CD8-positive, alpha-beta T cell (primary cell): ENCODE measurements at places on chromosomes 5 and 9.

GRCh38 chr9:92608909-92609445, 61.0 kb downstream of the IPPK start:
- no peak for DNase-seq

DNA sequence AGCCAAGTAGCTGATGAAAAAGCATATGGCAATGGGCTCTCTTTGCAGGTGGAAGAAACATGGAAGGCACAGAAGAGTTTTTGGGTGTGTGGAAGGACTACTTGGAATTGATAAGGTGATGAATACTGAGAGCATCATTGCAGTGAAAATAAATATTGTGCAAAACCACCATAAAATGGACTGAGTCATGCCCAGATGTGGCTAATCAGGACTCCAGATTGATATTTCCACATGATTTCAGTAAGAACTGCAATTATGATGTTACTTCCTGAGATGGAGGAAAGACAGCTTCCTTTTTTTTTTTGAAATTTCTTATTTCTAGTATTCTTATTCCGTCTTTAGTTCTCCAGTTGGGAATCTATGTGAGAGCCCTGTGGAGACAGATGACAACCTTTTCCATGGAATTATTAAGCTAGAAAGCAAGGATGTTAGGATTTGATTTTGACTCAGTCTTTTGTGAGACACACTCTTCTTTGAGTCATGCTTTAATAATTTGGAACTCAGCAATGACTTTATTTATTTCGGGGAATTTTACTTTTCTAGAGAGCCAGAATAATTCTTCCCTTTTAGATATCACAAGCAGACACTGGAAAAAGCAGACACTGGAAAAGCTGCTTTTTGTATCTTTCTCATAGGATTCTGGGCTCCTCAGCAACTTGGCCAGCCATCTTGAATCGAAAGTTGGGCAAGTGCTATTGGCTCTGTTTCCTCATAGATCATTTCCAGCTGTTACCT, 94.2 kb upstream of the VCAN start:
- no peak for DNase-seq

- DNase-seq, result peak; percentile 72
These were observed 16.9 kb downstream of the RAD1 start for GRCh38 chr5:34898258-34898895.

DNA sequence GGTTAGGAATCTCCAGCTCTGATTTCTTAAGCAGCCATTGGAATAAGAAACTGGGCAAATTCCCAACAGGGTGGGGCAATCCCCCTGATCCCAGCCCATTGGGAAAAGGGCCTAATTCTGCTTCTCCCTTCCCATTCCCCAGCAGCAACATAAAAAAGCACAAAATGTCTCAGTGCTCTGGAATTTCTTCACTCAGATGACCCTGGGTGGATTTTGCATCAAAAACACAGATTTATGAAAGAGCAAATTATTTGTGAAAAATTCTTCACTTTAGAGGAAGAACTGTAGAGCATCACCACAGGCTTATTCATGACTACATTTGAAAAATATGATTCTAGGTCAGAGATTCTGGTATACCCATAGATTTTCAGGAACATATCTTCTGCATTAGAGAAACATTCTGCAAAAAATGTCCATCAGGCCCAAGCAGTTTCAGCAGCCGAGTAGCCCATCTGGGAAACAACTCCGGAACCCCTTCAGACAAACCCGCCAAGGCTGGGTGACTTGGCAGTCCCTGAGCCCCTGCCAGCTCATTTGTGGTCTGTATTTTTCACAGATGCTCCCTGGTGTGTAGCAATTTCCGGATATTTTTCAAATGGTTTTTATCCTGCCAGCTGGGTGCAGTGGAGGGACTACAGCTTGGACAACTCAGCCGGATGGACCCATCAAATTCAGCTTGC, 102.1 kb upstream of the RANBP3L start:
- DNase-seq, result no peak

DNA sequence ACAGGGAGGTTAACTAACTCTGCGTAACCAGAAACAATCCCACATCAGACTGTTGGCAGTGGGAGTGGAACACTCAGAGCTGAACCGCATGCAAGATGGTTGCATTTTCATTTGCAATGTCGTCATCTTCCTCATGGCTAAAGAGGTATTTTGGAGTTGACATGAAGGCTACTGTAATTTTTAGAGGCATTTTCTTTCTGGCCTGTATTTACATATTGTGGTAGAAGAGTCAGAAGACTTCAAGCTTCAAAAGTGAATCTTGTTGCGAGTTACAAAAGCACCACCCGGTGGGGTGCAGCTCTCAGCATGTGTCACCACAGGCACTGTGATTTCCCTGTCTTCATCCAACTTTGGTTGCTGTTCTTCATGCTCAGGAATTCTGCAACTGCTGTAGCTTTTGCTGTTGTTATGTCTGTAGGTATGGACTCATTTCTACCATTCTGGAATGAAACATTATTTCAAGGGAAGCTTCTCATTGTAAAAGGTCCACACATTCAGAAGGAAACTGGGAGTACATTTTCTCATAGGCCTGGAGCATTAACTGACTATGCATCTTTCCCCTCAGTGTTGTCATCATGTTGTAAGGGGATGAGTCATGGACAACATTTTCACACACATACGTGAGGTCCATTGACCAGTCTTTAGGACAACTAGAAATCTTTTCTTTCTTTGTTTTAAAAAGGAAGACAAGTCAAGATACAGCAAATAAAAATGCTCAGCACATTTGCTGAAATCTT, 35.4 kb upstream of the GDNF start:
- no peak for DNase-seq

GRCh38 chr5:133086366-133086875, 34.6 kb downstream of the HSPA4 start:
- no peak for DNase-seq

GRCh38 chr5:131661933-131662332, 26.9 kb upstream of the RAPGEF6 start:
- no peak for DNase-seq

DNA sequence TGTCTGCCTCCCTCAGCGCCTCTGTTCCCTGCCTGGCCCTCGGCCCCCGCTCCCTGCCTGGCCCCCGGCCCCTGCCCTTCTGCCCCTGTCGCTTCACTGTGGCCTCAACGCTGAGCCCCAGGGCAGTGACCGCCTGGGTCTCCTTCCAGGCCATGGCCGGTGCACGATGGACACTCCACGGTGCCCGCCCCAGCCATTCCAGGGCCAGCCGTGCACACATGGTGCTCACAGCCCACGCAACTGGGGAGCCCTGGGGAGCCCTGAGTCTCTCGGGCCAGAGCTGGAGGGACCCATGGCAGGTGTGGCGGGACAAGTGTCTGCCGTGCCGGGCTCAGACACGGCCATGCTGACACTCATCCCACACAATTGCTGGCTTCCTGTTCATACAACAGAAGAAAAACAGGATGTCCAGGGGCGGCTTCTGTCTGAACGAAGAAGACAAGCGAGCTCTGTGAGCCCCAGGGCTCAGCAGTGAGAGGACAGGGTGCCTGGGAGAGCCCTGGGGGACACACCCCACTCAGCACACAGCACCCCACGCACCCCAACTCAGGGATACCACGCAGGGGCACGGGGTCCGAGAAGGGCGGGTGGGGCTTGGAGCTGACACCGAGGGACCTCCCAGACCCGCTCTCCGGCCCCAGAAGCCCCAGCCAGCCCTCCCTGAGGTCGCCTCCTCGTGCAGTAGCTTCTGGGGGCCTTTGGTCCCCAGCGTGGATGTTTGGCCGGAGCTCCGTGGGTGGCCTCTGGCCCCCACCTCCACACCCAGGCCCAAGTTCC, 35.7 kb downstream of the EXD3 start:
- DNase-seq, result peak; percentile 51

GRCh38 chr5:100852988-100853449, 50.1 kb downstream of the ST8SIA4 start:
- DNase-seq, result no peak

GRCh38 chr5:171031977-171032376, 170.2 kb downstream of the RANBP17 start:
- no peak for DNase-seq

DNA sequence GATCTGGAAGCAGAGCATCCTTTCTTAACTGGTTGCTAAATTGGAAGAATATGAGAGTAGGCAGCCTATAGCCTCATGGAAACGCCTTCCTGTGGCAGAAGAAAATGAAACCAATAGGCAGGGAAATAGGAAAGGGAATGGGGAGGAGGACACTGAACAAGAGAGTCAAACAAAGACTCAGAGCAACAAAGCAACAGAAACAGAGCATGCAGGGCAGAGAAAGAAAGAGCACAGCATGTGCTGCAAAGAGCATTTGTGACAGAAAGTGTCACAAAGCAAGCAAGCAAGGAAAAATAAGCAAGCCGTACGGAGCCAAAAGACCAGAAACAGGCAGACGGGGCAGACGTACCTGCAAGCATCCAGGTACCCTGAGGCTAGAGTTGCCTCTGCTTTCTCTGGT, 123.1 kb downstream of the RAPGEF6 start:
- DNase-seq, result no peak

- no peak for DNase-seq
These were observed 359.7 kb downstream of the TRIM32 start for GRCh38 chr9:117046666-117047327.

GRCh38 chr5:148913985-148914431, 87.6 kb downstream of the ADRB2 start:
- no peak for DNase-seq

DNA sequence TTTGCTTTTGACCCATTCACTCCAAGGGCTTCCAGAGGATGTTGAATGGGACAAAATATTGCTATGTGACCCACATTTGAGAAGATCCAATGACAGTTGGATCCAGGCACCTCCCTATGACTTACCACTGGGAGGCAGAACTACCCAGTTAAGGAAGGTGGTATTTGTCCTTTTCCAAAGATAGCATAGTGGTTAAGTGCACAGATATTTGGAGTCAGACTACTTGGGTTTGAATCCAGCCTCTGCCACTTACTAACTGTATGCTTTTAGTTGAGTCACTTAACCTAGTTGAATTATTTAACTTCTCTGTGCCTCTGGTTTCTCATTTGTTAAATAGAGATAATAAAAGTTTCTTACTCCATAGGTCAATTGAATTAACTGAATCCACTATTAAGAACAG, 74.5 kb upstream of the PALM2AKAP2 start:
- no peak for DNase-seq

- DNase-seq, result no peak
These were observed 356.7 kb downstream of the DIRAS2 start for GRCh38 chr9:90285946-90286345.

- no peak for DNase-seq
These were observed 36.1 kb upstream of the NDFIP1 start for GRCh38 chr5:142072488-142072887.

DNA sequence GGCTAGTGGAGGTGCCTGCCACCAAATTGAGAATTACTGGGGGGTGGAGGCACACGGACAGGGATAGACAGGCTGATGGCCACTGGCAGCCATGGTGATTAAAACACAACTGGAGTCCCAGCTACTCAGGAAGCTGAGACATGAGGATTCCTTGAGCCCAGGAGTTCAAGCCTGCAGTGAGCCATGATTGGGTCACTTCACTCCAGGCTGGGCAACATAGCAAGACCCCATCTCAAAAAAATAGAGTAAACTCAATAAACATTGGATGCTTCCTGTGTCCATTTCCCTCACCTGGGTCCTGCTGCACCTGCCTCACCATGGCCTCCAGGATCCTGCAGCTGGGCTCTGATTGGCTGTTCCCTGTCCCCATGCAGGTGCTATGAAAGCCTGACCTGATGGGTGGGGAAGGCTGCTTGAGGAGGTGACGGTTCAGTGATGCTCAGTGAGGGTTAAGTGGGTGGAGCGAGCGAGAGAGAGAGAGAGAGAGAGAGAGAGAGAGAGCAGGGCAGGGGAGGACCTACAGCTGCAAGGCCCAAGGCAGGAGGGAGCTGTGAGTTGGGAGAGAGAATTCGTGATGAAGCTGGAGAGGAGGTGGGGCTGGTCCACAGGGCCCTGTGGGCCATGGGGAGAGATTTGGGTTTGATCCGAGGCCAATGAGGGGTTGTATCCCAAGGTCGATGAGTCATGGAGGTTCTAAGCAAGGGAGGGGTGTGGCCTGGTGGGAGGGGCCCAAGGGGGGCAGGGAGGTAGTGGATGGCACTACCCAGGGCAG, 36.7 kb upstream of the FUBP3 start:
- DNase-seq, result no peak

DNA sequence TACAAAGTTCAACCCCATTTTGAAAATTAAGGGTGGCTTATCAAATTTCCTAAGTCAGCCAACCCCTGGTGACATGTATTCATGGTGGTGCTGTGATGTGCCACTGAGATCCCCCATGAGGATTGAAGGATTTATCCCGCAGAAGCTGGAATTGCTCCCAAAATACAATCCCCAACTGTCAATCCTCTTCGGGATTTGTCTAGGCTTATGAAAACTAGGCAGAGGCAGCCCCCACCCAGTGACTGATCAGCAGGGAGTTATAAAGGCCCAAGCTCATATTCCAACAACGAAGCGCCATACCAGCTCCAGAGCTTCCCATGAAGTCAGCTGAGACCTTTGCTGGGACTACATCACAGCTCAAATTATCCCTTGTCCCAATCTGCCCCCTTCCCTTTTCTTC, 316.0 kb downstream of the ENC1 start:
- no peak for DNase-seq

DNA sequence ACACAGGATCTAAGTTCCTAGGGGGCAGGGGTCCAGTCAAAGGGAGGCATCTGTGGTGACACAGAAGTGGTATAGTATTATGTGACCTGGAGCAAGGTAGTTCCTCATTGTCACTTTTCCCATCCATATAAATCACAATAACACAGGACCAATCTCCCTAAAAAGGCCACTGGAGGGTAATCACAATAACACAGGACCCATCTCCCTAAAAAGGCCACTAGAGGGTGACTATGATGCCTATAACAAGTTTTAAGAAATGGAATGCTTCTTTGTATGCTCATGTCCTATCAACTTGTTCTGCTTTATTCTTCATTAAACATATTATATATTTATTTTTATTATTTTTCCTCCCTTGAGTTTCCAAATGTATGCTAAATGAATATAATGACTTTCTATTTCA, 254.6 kb downstream of the ASTN2 start:
- no peak for DNase-seq

GRCh38 chr5:149042865-149043264, 20.0 kb downstream of the SH3TC2 start:
- no peak for DNase-seq

DNA sequence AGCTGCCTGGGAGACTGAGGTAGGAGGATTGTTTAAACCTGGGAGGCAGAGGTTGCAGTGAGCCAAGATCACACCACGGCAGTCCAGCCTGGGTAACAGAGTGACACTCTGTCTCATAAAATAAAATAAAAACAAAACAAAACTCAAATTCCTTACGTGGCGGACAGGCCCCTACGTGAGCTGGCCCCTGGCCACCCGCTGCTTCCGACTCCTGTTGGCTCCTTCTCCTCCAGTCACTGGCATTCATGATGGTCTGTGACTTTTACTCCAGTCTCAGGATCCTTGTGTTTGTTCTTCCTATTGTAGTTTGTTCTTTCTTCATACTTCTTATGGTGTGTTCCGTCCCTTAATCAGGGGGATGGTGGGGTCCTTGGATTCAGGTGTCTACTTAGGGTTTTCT, 28.5 kb upstream of the ZFR start:
- DNase-seq, result no peak

DNA sequence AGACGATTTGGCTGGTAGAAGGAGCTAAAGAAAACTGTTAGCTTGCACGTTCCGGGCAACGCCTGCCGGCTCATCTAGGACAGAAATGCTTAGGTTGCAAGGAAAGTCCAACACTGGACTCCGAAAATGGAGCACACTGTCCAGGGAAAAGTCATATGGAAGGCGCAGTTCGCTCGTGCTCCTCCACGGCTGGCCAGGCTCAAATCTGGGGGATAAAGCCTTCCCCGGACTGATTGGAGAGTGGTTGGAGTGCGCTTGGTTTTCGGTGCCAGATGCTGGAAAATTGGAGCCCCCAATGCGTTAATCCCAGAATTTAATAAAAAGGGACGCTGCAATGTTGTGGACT, 955 bp downstream of the CDH6 start:
- no peak for DNase-seq
